ENCODE measurements at places on chromosomes 7 and 10.

- no peak for DNase-seq
Measured at GRCh38 chr7:154306036-154306435, 253.8 kb downstream of the DPP6 start.

- no peak for DNase-seq
Measured at GRCh38 chr7:71221549-71221948, 89.6 kb downstream of the GALNT17 start.

DNA sequence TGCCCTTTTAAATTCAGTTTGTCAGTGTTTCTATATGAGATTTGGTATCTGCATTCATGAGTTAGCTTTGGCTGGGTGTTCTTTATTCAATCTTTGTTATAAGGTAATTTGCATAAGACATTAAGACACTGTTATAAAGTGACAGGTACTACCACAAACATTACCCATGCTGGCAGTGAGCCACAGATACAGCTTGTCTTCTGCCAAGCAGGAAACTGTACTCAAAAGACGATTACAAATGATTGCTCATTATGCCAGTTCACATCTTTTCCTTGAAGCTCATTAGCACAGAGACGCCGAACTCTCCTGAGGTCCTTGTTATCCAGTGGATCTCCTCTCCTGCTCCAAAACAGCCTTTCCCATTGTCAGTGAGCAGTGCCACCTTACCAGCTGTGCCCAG, 30.4 kb downstream of the AMPH start:
- no peak for DNase-seq

DNA sequence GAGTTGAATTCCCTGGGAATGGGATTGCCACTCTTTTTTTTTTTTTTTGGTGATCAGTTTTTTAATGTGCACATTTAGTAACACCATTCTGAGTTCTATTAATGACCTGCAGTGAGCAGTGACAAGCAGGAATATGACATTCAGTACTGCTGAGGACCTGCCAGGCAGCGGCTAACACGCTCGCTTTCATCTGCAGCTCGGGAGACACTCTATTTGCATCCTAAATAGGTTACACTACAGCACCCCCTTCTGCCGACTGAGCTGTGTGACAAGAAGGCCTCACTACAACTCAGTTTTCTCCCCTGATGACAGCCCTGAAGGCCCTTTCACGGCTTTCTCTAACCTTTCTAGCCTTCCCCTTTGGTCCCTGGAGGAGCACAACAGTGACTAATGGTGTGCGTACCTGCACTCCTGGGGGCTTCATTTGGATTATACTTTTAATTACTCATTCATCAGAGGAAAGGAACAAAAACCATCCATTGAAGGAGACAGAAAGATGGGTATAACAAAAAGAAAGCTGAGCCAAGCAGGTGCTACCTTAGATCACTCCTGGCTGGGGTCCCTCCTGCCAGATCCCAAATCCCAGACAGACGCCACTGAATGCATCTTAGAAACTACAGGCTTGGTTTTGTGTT, 872.4 kb downstream of the LRMDA start:
- DNase-seq = peak; percentile 82

- no peak for DNase-seq
Measured at GRCh38 chr7:101420436-101420835, 57.8 kb downstream of the COL26A1 start.

GRCh38 chr10:78518224-78518623, 484.6 kb downstream of the RPS24 start:
- DNase-seq = no peak

GRCh38 chr10:126199221-126199998, 188.9 kb downstream of the ADAM12 start:
- no peak for DNase-seq

DNA sequence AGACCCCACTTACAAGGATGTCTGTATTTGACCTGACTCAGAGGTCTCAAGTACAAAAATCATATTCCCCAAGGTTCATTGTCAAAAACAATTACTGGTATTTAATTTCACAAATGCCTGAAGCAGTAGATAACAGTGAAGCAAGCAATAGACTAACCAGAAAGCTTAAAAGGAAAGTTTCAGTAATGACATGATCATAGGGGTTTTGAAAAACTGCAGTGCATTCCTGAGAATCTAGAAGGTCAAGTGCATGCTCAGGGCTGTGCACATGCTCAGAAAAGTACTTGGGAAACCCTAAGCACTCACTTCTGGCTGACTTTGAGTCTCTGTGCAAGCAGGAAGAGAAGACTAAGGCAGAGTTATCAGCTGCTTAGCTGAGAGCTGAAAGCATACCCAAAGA, 27.1 kb downstream of the RASGEF1A start:
- DNase-seq = no peak

DNA sequence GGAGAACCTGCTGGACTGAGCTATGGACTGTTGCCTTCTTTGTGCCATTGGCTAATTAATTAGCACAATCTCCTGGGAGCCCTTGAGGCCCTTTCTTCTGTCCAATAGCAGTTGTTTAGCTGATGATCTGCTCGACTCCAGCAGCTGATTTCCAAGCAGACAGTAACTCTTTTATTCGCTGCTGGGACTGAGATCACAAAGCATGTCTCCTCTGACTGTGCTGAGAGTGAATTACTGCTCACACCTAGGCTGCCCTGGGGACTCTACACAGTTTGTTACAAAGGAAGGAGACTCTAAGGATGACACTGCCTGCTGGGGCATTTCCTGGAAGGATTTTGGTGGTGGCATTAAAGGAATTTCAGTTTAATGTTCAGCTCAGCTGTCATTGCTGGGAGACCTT, 31.4 kb downstream of the CASP7 start:
- peak; percentile 76 for DNase-seq

- DNase-seq = no peak
Measured at GRCh38 chr7:141820067-141820466, 21.2 kb downstream of the PRSS37 start.

- no peak for DNase-seq
Measured at GRCh38 chr7:140330595-140330994, 67.7 kb downstream of the SLC37A3 start.

- no peak for DNase-seq
Measured at GRCh38 chr10:19097151-19097550, 48.5 kb downstream of the MALRD1 start.

DNA sequence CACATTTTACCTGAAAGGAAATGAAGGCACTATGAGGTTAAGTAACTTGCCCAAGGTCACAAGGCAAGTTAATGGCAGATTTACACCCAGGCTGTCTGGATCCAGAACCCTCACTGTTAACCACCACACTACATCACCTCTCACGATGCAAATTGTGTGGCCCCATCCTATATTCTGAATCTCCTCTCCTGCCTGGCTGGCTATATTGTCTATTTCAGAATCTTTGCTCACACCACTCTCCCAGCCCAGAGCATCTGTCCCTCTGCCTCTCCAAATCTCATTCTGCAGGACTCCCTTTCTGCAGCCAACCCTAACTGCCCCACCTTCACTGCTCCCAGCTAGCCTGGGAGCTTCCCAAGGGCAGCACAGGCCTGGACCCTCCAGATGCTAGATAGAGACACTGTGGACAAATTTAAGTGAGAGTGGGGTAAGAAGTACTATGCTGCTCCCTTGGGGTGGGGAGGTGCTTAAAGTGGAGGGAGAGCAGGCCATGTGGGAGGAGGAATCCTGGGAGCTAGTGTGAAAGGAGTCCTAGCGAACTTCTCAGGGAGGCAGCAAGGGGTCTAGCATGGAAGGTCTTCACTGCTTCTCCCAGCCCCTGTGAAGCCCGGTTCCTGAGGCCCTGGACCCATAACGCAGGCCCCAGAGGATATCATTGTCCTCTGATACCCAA, 786 bp downstream of the CUEDC2 start:
- DNase-seq = no peak

DNA sequence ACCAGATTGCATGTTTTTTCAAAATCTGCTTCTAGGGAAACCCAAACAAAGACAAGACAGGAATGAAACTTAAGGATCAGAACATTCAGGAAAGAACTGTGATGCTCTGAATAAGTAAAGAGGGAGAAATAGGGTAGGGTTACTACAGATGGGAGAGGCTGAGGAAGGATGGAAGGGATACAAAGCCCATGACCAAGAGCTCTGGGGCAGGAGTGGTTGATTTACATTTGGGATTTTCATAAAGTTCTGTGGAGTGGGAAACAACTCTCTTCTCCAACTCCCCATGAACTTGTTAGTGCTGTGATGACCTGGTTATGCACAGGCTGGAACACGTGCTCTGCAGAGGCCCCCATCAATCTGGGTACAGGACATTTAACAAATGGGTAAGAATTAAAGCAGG, 216.0 kb upstream of the KLF14 start:
- DNase-seq = no peak

DNA sequence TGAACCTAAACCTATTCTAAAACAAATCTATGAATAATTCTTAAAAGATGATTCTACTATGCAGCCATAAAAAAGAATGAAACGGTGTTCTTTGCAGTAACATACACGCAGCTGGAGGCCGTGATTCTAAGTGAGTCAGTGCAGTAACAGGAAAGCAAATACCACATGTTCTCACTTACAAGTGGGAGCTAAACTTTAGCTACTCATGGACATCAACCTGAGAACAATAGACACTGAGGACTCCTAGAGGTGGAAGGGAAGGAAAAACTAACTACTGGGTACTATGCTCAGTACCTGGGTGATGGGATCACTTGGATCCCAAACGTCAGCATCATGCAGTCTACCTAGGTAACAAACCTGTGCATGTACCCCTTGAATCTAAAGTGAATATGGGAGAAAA, 575.0 kb upstream of the MGMT start:
- no peak for DNase-seq

GRCh38 chr10:44279426-44280126, 105.3 kb downstream of the CXCL12 start:
- DNase-seq = no peak

GRCh38 chr7:79055722-79056415, 397.6 kb downstream of the MAGI2 start:
- no peak for DNase-seq

DNA sequence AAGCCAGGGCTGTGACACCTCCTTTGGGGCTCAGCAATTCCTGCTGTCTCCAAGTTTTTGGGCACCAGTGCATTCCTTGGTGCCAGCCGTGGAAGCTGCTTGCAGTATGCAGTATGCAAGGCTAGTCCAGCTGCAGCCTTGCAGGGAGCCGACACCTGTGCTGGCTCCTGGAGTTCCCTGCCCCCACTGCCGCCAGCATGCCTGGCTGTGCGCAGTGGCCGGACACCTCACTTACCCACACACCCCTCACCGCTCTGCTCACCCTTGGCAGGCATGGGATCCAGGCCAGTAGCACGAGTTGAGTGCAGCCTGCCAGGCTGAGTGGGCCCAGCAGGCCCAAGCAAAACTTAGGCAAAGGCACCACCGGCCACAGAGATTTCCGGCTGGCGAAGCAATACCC, 77.4 kb downstream of the SAMD9 start:
- no peak for DNase-seq

GRCh38 chr10:128059266-128059981, 66.8 kb downstream of the MKI67 start:
- no peak for DNase-seq

DNA sequence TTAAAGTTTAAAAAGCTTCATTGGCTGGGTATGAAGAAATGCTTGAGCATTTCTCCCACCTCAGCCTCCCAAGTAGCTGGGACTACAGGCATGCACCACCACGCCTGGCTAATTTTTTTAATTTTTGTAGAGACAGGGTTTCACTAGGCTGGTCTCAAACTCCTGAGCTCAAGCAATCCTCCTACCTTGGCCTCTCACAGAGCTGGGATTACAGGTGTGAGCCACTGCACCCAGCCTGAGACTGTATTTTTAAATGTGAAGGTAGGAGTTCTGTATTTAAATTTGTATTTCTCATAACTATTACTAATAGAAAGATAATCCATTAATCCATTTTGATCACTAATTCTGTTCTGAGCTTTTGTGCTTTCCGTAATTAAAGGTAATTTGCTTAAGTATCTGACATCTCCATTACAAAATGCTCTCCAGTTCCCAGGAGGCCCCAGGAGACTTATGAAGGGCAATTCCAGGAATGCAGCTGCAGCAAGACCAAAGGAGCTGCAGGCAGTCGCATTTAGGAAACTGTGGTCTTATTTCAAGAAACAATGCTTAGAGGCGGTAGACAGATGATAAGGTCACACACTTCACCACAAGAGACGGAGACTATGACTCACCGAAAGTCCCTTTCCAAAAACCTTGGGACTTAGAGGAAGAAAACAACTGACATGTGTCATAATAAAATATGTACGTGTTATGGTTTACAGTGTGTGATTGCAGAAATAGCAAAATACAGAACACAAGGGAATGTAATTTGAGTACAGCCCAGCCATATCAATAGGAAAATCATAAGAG, 23.3 kb downstream of the YAE1 start:
- DNase-seq = peak; percentile 20

GRCh38 chr7:37081436-37081835, 357.1 kb upstream of the AOAH start:
- no peak for DNase-seq

GRCh38 chr7:34080513-34080912, 175.2 kb downstream of the BMPER start:
- DNase-seq = no peak

- no peak for DNase-seq
Measured at GRCh38 chr7:12350971-12351370, 52.7 kb downstream of the VWDE start.

- no peak for DNase-seq
Measured at GRCh38 chr7:113175525-113176104, 57.3 kb upstream of the SMIM30 start.

- DNase-seq = peak; percentile 30
Measured at GRCh38 chr10:30639946-30640786, 10.6 kb upstream of the LYZL2 start.

DNA sequence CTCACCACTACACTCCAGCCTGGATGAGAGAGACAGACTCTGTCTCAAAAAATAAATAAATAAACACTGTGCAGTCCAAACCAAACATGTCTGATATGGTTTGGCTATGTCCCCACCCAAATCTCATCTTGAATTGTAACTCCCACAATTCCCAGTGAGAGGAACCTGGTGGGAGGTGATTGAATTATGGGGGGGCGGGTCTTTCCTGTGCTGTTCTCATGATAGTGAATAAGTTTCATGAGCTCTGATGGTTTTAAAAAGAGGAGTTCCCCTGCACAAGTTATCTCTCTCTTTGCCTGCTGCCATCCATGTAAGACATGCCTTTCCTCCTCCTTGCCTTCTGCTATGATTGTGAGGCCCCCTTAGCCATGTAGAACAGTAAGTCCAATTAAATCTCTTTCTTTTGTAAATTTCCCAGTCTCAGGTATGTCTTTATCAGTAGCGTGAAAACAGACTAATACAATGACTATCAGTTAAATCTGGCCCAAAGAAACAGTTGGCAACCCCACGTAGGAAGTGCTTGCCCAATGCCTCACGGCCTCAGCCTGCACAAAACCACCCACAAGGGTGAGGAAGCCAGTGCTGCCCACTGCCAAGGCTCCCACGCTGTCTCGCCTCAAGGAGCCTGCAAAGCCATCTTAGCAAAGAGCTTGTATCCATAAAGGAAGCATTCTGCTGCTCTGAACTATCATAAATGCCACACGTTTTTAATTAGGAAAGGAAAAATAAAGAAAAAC, 64.7 kb downstream of the PIK3AP1 start:
- DNase-seq = no peak

DNA sequence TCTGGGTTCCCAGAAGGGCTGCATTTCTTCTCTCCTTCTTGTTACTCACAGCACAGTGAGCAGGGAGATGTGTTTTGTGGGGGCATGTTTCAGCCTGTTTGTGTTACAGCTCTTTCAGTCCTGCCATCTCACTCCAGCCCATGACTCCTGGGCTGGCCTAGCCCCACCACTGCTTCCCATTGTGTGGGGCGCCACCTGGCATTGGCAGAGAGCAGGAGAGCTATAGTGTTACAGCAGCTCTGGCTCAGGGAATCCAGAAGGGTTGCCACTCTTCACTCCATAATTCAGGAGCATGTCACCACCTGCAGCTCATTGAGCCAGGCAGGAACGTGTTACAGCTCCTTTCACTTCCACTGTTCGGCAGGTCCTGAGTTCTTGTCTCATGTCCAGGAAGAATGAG, 30.0 kb downstream of the CLDN12 start:
- DNase-seq = no peak

All from pons (tissue), 1 donor.